Uterus (tissue), 4 donors: ENCODE measurements at places on chromosomes 3 and 15. TPM values are rescaled to one million over a fixed set of nuclear protein-coding genes. Genes with fewer than 3 reads are reported as not detected.

- H3K4me3 ChIP-seq, result no peak overlapping the region
- no peak overlapping the region for H3K27ac ChIP-seq
- DNase-seq, result no peak
- H3K4me1 ChIP-seq, result no peaks in the 10 kb centered on the region
- no peaks in the 10 kb centered on the region for H3K36me3 ChIP-seq
- no peaks in the 10 kb centered on the region for H3K27me3 ChIP-seq
Observed at GRCh38 chr3:113174801-113175485, 36.4 kb upstream of the BOC start.

GRCh38 chr3:180102134-180102533 is 65.4 kb upstream of the PEX5L start:
- H3K4me3 ChIP-seq, result no peak overlapping the region
- no peaks in the 10 kb centered on the region for H3K27me3 ChIP-seq
- no peak for DNase-seq
- H3K36me3 ChIP-seq, result no peaks in the 10 kb centered on the region
- H3K27ac ChIP-seq, result no peak overlapping the region

DNA sequence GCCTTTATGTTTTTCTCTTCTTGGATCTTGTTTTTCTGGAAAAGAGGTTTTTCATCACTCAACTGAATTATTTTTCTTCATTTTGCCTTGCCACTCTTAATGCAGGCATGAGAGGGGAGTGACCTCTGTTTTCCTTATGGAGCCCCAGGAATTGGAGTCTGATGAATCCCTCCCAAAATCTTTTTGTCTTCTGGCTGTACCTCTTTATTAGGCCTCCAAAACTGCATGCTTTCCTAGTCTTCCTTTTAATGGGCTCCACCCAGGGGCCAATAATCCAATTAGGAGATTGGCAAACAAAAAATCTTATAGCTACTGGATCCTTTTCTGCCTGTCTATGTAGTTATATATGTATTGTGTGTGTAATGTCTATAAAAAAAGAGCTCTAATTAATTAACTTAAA is 192.4 kb upstream of the PEX5L start:
- no peak overlapping the region for H3K4me3 ChIP-seq
- H3K4me1 ChIP-seq, result no peaks in the 10 kb centered on the region
- H3K27ac ChIP-seq, result no peak overlapping the region
- no peaks in the 10 kb centered on the region for H3K27me3 ChIP-seq
- no peak for DNase-seq

DNA sequence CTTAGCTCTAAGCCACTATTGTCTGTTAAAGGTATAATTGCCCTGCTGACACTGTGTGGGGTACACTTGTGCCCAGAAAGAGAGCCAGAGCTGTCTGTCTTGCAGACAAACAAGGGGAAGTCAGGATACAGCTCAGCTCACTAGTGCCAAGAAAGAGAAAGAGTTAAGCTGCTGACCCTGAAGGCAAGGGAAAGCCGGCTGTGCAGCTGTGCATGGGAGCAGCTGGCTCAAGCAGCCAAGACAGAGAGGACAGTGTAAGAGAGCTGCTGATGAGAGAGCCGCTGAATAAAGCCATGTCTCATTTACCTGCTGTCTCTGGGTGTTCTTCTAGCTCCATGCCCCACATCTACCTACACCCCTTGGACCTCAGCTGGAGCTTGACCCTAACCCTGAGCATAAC is 428.1 kb upstream of the NAALADL2 start:
- DNase-seq, result no peak
- H3K27ac ChIP-seq, result no peak overlapping the region
- no peak overlapping the region for H3K4me3 ChIP-seq

DNA sequence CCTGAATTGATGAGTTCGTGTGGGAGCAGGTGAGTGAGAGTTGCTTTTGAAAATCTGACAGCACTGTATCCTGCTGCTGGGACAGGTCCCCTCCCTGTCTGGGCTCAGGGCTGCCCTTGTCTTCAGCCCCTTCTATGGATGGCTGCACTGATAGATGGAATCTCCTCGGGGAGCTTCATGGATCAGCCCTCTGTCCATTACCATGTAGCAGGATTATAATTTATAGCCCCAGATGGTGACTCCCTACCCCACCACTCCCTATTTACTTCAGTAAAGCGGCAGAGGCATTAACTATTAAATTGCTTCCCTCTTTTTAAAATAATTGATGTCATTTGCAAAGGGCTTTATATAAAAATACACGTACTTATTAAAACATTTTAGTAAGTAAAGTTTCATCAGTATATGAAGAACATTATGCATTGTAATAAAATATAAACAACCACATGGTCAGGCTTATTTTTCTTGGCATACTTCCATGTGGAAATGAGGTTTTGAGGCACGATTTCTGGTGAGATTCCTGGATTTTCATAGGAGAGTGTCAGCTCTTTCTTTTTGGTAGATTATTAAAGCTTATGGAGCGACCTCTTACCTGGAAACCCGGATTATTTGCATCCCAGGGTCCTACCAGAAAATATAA is 38.5 kb downstream of the MAP3K13 start:
- no peaks in the 10 kb centered on the region for H3K4me1 ChIP-seq
- DNase-seq, result no peak
- H3K27ac ChIP-seq, result no peak overlapping the region
- H3K27me3 ChIP-seq, result no peaks in the 10 kb centered on the region
- H3K4me3 ChIP-seq, result no peak overlapping the region

CCR3 gene
- total RNA-seq, result not detected

BMF gene
- 28.7 TPM for total RNA-seq

SLC6A20 gene
- total RNA-seq, result not detected

- no peaks in the 10 kb centered on the region for H3K27me3 ChIP-seq
- no peaks in the 10 kb centered on the region for H3K4me1 ChIP-seq
- no peak overlapping the region for H3K4me3 ChIP-seq
- H3K36me3 ChIP-seq, result no peaks in the 10 kb centered on the region
- DNase-seq, result no peak
Observed at GRCh38 chr3:168341192-168341815, 245.6 kb upstream of the GOLIM4 start.

TIMP4 gene
- 3.3 TPM for total RNA-seq

THRB gene
- 6.4 TPM for total RNA-seq

- no peak for DNase-seq
- no peaks in the 10 kb centered on the region for H3K27me3 ChIP-seq
- no peaks in the 10 kb centered on the region for H3K4me1 ChIP-seq
- H3K36me3 ChIP-seq, result no peaks in the 10 kb centered on the region
- H3K27ac ChIP-seq, result no peak overlapping the region
Observed at GRCh38 chr3:37147666-37148065, 26.7 kb downstream of the LRRFIP2 start.

- no peaks in the 10 kb centered on the region for H3K27me3 ChIP-seq
- H3K27ac ChIP-seq, result no peak overlapping the region
- no peaks in the 10 kb centered on the region for H3K4me1 ChIP-seq
- no peaks in the 10 kb centered on the region for H3K36me3 ChIP-seq
- H3K4me3 ChIP-seq, result no peak overlapping the region
Observed at GRCh38 chr3:5613599-5613998, 426.1 kb downstream of the EDEM1 start.

DNA sequence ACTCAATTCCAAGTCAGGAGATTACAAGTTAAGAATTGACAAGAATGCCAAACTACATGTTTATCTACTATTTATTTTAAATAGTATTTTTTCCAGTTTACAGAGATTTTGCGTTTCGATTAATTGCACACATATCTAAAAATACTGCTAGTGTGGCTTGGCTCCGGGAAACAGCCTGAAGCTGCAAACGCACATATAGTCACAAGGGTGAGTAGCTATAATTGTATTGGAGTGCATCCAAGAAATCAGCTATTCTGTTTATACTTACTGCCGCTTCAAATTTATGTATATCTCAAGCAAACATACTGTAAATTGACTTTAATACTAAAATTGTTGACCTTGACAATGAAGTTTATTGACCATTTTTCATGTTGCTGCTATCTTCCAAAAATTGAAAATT is 77.0 kb upstream of the PLSCR5 start:
- no peaks in the 10 kb centered on the region for H3K4me1 ChIP-seq
- H3K27me3 ChIP-seq, result no peaks in the 10 kb centered on the region
- H3K4me3 ChIP-seq, result no peak overlapping the region
- no peak overlapping the region for H3K27ac ChIP-seq
- no peak for DNase-seq

GRCh38 chr3:70811880-70812279 is 499.4 kb upstream of the MDFIC2 start:
- H3K36me3 ChIP-seq, result no peaks in the 10 kb centered on the region
- H3K27me3 ChIP-seq, result no peaks in the 10 kb centered on the region
- no peak for DNase-seq

DNA sequence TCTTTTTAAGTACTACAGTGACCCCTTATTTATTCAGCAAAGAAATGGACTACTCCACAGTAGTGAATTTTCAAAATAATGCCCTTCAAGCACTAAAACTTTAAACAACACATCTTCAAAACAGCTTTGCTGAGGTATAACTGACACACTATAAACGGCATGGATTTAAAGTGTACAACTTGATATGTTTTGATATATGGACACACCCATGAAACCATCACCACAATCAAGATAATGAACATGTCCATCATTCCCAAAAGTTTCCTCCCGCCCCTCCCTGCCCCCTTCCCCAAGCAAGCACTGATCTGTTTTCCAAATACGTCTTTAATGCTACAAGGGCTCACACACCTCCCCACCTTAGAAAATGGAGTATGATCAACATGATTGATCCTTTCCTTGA is 1.6 kb upstream of the FURIN start:
- H3K4me1 ChIP-seq, result peaks cover 5% of the 10 kb centered on the region
- H3K4me3 ChIP-seq, result no peak overlapping the region
- H3K27ac ChIP-seq, result no peak overlapping the region
- no peaks in the 10 kb centered on the region for H3K36me3 ChIP-seq

SLC22A13 gene
- total RNA-seq, result under 0.01 TPM

DNA sequence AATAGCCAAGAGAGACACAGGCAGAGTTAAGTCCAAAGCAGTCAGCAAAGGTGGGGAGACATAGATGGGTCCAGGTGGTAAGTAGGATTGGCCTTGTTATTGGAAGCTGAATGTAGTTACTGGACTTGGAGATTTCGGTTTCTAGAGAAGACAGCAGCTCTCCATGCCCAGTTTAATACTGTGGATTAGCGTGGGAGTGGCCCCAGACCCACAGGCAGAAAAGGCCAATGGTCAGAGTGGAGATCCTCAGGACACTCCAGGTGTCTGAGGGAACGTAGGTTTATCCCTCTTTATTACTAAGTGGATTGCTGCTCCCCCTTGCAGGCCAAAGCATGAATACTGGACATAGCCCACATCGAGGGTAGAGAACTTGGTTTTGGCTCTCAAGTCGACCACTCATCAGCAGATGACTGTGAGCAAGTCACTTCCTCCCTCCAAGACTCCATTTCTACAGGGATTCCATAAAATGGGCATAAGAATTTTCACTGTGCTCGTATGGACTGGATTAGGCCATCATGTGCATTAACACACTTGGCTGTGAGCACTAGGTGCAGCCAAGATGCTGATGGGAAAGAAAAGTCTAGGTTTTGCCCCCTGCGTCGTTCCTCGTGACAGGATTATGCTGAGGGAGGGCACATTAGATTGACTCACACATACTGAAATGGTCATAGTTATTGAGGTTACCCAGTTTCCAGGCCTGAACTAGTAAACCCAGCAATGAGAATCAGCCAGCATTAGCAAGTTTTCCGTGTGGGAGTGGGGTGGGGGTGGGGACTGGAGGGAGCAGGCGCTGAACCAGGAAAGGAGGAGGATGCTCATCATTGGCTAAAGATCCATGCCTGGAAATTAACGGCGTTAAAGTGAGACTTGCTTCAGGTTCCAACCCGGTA is 225.2 kb upstream of the TPRG1 start:
- peak overlapping the region; percentile 39 for H3K4me3 ChIP-seq
- peaks cover 10% of the 10 kb centered on the region for H3K4me1 ChIP-seq
- H3K27me3 ChIP-seq, result no peaks in the 10 kb centered on the region
- peak; percentile 68 for DNase-seq
- H3K27ac ChIP-seq, result peak overlapping the region; percentile 95

BLM gene
- 0.29 TPM for total RNA-seq
